Effector memory CD8-positive, alpha-beta T cell (primary cell): ENCODE measurements at places on chromosomes 1 and 21.

- DNase-seq: no peak
These were observed 18.4 kb upstream of the LRRC3 start for GRCh38 chr21:44436958-44437357.

DNA sequence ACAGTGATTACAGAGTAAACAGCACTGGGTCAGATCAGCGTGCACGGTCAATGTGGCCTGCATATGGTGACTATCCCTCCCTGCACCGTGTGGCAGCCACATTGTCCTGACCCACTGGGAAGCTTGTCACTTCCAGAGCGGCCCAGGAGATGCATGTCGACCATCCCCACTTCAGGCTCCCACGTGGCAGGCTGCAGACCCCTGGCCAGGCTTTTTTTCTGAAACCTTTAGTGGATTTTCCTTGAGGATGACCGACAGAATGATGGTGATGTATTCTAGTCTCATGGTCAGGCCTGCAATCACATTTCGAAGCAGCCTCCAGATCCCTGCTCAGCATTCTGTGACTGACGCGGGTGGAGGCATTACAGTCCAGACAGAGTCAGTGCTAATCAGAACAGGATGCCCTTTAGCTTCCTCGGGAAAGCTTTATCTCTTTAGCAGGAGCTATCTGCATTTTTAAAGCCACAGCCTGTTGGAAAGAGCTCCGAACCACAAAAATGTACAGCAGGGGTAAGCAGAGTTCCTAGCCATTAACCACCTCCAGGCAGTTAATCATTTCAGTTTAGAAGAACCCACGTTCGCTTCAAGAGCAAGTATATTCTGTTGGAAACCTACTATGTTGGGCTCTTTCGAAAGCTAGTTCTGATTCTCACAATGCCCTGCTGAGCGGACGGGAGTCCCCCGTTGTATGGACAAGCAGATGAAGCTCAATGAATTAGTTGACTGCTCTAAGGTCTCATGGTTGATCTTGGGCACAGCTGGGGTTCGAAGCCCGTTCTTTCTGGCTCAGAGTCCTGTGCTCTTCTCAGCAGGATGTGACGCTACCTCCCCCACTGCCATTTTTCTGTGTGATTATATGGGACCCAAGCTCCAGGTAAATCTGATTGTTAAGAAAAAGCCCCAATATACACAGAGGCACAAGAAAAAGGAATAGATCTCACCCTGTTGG lies 56.5 kb downstream of the IRF2BP2 start:
- DNase-seq: no peak

DNA sequence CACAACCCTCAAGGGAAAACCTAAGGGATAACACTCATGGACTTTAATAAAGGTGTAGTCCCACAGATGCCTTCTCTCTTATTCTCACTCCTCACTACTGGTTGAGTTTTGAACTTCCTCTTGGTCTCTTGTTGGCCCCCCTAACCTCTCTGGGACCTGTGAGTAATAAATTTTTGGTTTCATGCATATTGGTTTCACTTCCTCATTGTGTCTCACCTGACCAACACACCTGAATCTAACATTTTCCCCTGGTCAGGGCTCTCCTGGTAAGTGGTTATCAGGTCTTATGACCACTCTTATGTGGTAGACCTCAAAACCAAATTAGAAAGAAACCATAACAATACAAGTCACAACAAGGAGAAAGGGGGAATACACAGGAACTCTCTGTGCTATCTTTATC lies 60.5 kb upstream of the PRMT6 start:
- DNase-seq: no peak

- DNase-seq: no peak
These were observed 64.4 kb downstream of the UMODL1 start for GRCh38 chr21:42135386-42136052.

GRCh38 chr1:186456729-186457255 lies 4.1 kb downstream of the PDC start:
- no peak for DNase-seq

DNA sequence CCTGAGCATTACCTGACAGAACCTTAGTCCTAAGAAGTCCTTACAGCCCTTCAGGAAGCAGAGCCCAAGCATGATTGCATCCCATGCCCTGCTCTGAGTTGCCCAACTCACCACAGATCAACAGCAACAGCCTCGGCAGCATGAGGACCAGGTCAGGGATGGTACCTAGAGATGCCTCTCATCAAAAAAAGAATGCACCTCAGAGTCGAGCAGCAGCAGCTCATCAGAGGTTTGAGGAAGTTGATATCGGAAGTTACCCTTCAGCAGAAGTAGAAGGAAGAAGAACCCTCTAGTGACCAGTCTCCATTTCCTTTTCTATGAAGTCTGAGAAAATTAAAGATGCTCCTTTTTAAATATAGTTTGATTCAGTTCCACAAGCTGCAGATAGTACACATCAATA lies at the start of gene FCRL1:
Gene FCRL1 (minus strand): TSS at position 225 of the 400 bp plus-strand sequence. CDS start 83 bp downstream, at position 142.
- DNase-seq: no peak

DNA sequence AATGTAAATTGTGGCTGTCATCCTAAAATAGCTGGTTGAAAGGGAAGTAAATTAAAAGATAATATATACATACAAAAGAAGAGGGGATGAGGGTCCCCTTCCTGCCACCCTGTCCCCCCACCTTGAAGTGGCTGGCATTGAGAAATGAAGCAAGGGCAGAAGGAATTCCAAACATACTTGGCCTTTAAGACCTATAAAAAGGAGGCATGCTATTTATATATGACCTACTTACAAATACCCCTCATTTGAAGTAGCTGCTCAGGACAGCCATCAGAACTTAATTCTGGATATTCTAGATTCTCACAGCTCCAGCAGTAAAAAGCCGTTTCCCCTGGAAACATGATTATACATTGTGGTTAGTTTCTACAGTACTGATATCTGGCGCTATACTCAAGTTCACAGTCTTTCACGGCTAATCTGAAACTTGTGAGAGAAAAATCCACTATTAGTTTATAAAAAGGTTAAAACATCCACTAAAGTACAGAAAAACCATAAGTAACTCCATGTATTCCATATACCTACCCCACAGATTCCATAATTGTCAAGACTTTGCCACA lies 9.6 kb upstream of the MAP10 start:
- no peak for DNase-seq

- no peak for DNase-seq
These were observed 14.7 kb downstream of the S100A7A start for GRCh38 chr1:153431002-153431401.

DNA sequence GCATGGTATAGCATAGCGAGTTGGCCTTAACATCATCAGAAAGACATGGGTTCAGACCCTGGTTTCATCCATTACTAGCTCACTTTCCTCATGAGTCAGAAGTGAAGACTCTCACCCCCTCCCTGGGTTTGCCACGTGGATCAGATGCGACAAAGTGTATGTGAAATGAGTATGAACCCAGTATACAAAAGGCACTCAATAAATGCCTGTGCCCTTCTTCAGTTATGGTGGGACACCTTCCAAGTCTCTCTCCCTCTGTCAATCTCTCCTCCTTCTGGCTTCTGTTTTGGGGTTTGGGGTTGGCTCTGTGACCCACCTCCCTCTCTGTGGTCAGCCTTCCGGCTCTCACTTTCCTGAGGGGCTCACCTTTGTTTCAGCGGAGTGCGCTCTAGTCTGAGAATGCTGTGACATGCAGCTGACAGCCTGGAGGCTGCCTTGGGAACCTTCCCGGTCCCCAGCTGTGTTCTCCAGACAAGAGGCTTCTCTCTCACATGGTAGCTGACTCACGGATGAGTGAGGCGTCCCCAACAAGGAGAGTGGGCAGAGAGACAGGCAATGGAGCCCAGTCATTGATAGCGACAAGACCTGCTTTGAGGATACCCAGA lies 155.0 kb upstream of the EDN2 start:
- no peak for DNase-seq

- DNase-seq: no peak
These were observed 40.8 kb downstream of the SSBP3 start for GRCh38 chr1:54365398-54365797.

DNA sequence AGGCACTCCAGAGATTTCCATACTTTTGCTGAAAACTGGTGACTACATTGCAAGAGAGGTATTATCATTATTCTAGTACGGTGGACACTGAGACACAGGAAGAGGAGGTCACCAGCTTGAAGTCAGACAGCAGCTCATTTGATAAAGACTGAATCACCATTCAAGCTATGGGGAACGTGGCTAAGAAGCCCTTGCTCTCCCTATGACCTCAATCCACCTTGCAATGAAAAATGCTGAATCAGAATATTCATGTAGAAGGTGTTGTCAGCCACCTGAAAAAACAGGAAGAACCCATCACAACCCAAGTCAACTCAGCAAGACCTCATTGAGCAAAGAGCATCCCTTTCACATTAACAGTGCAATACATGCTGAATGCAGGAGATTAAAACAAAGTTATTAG lies 59.0 kb upstream of the FGGY start:
- DNase-seq: no peak

GRCh38 chr1:10942542-10942912 lies 69.9 kb upstream of the TARDBP start:
- no peak for DNase-seq

DNA sequence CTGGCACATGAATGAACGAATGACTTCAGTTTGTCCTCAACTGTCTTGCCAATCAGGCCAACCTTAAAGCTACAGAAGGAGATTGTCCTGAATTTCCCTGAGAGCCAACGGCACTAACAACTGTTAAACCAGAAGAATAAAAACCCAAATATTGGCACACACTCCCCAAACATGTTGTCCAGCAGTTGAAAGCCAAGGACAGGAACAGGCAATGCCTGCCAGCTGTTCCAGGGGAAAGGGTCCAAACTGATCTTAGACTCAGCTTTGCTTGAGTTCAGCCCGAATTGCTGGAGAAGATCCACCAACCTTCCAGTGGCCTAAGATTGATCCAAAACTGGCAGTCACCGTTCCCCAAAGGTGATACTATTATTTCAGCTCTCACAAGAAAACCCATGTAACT lies 22.4 kb upstream of the AHCTF1 start:
- no peak for DNase-seq

DNA sequence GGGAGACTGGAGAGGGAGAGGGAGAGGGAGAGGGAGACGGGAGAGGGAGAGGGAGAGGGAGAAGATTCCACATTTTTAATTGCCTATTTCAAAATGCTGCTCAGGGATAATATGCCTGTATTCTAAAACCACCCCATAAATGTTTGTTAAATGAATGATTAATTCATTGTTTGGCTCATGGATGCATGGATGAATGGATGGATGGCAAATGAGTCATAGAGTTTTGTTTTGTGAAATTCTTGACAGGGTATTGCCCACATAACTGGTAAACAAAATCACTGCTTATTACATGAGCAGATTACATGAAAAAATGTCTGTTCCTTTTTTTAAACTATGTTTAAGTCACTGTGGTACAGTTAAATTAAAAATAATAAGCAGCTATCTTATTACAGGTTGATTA lies 220.4 kb downstream of the ZP4 start:
- DNase-seq: no peak

DNA sequence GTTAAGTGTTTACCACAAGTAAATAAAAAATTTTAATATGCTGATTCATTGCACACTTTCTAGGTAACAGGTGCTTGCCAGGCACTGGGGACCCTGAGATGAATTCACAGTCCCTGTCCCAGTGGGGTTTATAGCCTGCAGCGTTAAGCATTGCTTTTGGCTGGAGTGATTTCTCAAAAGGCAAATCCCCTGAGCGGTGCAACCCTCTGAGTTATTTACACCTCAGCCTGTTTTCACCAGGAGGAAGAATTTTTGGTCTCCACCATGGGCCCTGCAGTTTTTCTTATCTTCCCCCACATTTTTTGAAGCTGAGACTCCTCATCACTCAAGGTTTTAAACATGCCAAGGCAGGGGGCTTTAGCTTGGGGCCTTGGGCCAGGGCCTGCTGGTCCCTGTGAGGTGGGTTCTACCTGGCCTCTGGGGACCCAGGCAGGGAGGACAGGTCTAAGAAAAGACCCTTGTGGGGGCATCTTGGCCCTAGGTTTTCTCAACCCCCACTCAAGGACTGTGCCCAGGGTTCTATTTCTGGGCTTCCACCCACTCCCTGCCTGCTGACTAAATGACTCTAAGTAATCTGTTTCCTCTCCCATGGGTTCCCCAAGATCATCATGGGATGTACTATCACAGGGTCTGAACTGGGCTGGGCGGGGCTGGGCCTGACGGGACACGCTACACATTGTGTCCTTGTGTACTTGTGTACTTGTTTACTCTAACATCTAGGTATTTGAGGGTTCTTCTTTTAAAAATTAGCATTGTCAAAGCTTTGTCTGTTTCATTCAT lies 10.2 kb upstream of the CHIT1 start:
- no peak for DNase-seq

DNA sequence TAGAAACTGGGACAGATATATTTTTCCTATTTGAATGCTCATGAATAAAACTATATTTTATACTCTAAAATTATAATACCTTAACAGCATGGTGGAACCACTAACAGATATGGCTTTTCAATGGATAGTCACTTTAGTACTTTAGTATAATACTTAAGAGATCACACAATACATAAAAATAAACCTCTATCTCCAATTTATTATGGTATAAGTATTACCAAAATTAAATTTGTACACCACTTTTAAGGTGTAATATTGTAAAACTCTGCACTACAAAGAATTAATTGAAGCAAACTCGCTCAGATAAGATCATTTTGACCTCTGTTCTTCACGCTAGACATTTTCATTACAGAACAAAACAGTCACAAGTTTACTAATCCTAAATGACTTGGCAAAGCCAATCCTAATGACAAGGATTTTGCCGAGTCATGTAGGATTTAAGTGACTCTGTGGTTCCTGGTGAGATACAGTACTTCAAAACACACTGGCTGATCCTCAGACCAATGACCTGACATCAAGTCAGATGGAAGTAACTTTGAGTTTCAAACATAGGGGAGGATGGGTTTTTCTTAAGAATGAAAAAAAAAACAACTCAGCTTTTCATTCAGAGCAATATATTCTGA lies 200.6 kb downstream of the SMYD3 start:
- DNase-seq: no peak

DNA sequence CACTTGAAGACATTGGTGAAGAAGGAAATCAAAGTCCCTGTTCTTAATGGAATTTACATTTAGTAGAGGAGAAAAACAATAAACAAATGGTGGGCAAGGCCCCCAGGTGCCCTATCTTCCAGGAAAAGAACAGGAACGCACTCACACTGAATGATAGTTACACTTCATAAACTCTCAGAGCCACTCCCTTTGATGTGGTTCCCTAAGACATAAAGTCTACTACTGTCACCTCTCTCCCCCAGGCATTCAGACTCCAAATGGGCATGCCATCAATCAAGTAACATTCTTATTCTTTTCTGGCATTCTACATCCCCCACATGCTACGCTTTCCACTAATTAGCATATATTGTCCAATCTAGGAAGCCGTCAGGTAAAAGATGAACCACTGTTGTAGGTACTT lies 36.6 kb upstream of the PIGC start:
- DNase-seq: no peak

- DNase-seq: no peak
These were observed 35.3 kb downstream of the RGS8 start for GRCh38 chr1:182649041-182649440.

GRCh38 chr21:45128613-45129188 lies 54.3 kb downstream of the ADARB1 start:
- peak; percentile 69 for DNase-seq

DNA sequence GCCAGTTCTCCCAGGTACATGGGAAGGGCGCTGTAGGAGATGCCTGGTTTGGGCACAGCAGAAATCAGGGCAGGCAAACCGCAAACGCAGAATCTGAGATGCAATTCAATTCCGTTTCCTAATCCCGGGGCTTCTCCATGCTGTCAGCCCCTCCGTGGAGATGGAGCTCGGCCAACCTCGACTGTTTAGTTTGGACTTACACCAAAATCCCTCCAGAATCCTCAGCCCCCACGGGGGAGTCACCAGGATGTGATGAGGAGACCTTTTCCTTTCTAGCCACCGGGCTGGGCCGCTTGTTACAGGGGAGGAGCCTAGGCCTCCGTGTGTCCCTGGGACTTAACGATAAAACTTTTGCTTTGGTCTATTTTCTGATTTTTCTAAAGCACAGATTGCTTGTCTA lies 7.9 kb downstream of the SLC2A7 start:
- DNase-seq: no peak
